Right ventricle myocardium inferior (tissue), 1 donor: ENCODE measurements at places on chromosomes 2 and 18. TPM values are rescaled to one million over a fixed set of nuclear protein-coding genes. Genes with fewer than 3 reads are reported as not detected.

UGT1A5 gene
- total RNA-seq, result not detected

SH3RF3 gene
- total RNA-seq, result 8.0 TPM

UGT1A3 gene
- total RNA-seq, result not detected

DNA sequence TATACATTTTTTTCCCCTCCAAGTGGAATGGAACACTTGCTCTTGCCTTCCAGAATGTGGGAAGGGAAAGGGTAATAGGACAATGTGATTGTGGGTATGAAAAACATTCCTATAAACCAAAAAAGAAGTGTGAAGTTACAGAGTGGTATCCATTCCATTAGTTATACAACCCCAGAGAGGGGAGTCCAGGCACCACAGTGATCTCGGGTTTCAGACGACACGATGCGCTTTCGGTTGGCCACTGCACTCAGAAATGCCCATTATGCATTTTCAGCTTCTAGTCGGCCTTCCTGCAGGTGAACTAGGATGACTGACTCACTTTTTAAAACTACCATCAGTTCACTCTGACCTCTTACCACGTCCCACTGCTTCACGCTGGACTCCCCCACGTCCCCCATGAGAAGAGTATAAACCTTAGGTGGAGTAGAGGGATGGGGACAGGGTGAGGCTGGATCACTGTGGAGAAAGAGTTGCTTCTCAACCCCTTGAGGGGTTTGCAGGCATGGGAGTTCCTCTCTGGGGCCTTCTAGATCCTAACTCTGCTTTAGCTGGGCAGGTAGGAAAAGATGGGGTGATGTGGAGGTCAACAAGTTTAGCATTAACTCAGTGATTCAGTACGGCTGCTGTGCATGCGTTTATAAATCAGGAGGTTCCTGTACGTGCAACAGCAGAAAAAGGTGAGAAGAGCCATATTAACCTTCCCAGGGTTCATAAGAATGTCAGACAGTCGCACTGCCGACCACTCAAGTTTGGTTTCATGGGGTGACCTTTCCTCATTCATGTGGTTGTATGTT, 50.5 kb downstream of the ZNF532 start:
- DNase-seq, result no peak

GRCh38 chr2:201986463-201986735, 47.3 kb upstream of the FZD7 start:
- DNase-seq, result no peak

- no peak for DNase-seq
These were observed 145.4 kb upstream of the SPOPL start for GRCh38 chr2:138356178-138356577.

DNA sequence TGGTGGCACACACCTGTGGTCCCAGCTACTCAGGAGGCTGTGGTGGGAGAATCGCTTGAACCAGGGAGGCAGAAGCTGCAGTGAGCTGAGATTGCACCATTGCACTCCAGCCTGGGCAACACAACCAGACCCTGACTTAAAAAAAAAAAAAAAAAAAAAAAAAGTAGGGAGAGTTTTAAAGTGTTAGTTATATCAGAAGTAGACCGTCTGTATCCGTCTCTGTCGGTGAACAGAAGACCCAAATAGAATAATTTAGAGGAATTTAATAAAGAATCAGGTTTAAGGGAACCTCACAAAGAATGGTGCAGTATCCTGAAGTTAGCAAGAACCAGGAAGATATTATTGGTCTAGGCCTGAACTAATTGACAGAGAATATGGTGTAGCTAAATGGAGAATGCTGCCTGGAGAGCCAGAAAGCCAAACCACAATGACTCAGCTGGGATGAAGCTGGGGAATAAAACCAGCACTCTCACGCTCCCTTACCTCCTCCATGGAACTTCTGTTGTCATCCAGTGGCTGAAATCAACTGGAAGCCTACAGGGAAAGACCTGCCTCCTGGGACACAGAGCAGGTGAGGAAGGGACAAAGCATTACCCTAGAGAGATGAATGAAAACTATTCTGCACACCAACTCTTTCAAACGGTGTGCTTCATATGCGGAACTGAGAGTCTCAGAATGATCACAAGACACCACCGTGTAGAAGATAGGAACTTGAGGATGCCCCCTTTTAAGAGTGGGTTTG, 39.1 kb upstream of the PLEKHM3 start:
- no peak for DNase-seq

DNA sequence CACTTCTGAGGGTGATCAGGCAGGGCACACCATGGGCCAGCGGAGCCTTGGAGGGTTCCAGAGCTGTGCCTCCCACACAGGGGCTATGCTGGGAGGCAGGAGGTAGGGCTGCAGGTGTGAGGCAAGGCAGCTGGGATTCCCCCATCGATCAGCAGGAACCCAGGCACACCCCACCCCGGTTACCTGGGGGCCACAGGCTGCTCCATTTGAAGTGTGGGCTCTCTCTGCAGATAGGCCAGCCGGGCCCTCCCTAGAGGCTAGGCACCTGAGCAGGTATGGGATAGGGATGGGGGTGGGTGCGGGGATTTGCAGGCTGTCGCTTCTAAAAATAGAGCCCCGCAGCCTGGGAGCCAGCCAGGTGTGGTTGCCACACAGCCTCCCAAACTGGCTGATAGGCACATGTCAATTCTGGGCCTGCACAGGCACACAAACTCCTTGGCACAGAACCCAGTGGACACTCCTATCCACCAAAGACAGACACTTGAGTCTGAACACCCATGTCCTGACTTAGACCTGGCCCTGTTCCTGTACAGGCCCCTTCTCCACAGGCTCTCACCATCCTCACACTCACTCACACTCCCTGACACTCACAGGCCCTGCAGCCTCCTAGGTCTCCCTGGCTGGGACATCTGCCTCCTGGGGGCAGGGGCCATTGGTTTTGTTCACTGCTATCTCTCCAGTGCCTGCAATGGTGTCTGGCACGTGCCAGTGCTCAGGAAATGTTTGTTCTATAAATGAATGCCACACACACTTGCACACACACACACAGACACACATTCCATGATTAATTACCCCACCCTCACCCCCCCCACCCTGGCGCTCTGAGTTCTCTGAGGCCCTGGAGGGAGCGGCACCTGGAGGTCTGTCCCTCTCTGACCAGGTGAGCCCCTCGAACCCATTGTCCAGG, 73.4 kb downstream of the ZFP36L2 start:
- DNase-seq, result peak; percentile 74
